Mammary epithelial cell (primary cell): ENCODE measurements at places on chromosomes 2 and 18.

- DNase-seq: no peak
Measured at GRCh38 chr2:240254337-240255164, 114.1 kb upstream of the OTOS start.

DNA sequence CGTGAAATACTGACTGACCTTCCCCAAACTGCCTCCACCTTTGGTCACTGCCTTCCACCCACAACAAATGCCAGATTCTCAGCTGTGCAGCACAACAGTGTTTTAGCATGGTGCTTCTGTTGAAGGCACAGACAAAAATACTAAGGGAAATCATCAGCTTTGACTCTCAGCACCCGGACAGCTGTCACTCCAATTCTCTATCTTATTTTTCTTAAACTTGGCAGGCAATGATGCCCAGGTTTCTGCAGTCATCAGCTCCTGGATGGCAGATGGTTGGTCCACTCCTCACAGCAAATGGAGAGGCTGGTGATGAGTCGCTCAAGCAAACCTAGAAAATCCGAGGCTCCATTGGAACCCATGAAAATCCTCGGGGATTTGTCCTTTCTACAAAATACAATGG, 2.9 kb upstream of the FAM124B start:
- no peak for DNase-seq

- no peak for DNase-seq
Measured at GRCh38 chr2:85697096-85697495, 2.9 kb downstream of the GNLY start.

GRCh38 chr2:120428748-120429147, 82.8 kb downstream of the INHBB start:
- no peak for DNase-seq

DNA sequence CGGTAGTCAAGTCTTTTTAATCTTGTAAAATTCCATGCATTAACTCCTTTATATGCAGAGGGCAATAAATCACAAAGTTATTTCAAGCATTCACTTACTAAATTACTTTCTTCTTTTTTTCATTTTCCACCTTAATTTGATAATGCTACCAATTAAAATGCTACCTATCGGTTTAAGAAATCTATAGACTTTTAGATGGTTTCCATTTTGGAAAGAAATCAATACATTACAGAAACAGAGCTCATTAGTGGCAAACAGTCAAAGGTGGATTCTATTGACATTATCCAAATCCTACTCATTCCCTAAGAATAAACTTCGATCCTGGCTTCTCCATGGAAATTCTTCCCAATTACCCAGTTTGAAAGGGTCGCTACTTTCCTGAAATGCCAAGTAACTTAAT, 176.5 kb downstream of the MREG start:
- no peak for DNase-seq
